ENCODE measurements at places on chromosomes 13 and 19.

DNA sequence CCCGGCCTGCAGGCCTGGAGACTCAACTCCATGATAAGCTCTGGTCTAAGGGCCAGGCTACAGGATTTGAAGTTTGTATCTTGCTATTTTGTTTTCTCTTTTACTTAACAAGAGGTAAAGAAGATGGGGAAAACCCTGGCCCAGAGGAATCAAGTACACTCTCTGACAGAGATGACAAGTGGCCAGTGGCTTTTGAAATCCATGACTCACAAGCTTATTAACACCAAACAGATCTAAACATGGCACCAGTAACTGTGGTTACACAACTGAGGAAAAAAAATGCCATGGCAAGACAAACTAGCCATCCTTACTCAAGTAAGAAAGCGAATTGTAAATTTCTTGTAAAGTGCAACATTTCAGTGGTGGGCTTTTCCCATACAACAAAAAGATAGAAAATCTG, 72.6 kb upstream of the SERTM1 start:
- no peak for DNase-seq

DNA sequence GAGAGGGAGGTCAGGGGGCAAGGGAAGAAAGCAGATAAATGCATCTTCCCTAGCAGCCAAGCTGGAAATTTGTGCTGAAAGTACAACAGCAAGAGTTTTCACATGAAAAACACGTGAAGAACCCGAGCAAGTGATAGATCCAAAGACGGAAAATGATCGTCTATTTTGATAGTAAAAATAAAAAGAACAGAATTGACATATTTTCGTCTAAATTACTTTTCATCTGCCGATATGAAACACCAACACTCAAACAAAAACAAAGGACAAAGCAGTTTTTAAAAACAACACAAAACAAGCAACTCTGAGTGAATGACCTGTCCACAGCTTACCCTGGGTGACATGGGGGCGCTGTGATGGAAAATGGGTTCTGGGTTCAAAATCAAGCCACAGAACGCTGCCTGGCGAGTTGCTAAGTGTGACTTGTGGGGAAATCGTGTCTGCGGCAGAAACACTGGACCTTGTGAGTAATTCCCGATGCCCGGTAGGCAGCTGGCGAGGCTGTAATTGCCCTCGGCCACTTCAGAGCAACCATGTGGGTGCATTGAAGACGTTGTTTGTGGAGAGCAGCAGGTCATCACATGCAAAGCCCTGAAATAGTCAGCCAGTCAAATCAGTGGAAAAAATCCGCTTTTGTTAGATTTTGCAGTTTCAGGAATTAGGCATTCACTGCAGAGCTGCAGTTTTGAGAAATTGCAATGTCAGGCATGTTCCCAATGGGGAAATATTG, 7.4 kb downstream of the SOX1 start:
- DNase-seq: no peak

- no peak for DNase-seq
Observed at GRCh38 chr13:46903748-46904147, 6.9 kb upstream of the HTR2A start.

DNA sequence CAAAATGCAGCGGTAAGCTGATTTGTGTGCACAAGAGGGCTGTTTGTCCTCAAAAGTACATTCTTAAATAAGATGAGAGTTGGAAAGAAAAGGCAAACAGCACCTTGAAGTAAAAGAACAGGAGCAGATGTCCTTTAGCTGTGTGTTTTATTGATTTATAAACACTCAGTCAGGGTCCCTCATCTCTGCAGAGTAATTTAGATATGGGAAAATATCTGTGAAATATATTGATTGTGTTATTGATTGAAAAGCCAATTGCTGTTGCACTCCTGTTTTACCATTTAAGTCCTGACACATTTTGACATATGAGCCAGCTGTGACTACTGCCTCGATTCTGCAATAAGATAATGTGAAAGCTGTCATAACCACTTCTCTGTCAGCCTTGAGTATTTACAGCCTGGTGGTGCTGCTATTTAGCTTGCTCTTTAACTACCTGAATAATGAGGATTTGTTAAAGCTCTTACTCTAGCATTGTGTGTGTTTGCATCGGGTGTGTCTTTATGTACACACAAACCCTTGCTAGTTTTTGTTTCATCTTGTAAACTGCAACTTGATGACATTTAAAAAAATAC, 550.1 kb downstream of the DACH1 start:
- no peak for DNase-seq

GRCh38 chr13:99979453-99980200, 2.0 kb upstream of the ZIC2 start:
- DNase-seq: no peak

DNA sequence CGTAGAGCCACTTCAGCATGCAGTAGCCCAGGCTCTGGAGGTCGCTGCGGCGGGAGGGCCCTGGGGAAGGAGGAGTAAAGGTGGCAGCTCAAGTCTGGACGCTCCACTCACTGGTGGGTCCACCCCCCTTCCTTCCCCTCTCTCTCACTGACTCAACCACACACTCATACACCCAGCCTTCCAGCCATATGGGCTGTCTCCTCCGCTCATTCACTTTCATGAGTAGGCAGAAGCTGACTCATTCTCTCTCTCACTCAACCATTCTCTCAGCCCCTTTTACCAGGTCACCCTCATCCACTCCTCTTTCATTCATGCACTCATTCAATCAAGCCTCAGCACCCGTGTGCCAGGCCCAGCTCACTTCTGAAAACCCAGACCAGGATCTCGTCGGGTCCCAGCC, 27.5 kb upstream of the SIGLEC11 start:
- DNase-seq: no peak

- DNase-seq: no peak
Observed at GRCh38 chr19:31146015-31146414, 203.2 kb downstream of the TSHZ3 start.

- no peak for DNase-seq
Observed at GRCh38 chr19:11054628-11055027, 34.6 kb upstream of the LDLR start.

DNA sequence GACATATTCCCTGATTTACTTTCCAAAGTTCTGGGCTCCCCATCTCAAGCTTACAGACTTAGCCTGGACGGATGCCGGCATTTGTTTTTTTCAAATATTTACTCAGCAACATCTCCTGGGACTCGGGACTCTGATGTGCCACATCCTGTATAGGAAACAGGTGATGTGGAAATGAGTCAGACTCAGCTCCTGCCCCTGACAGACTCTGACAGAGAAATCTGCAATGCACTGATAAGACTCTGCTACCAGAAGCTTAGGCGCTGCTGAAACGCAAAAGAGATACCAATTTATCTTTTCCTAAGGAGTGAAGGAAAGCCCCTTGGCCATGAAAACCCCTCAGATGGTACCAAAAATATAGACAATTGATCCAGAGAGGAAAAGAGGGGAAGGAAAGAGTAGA, 16.2 kb downstream of the LAIR2 start:
- no peak for DNase-seq

DNA sequence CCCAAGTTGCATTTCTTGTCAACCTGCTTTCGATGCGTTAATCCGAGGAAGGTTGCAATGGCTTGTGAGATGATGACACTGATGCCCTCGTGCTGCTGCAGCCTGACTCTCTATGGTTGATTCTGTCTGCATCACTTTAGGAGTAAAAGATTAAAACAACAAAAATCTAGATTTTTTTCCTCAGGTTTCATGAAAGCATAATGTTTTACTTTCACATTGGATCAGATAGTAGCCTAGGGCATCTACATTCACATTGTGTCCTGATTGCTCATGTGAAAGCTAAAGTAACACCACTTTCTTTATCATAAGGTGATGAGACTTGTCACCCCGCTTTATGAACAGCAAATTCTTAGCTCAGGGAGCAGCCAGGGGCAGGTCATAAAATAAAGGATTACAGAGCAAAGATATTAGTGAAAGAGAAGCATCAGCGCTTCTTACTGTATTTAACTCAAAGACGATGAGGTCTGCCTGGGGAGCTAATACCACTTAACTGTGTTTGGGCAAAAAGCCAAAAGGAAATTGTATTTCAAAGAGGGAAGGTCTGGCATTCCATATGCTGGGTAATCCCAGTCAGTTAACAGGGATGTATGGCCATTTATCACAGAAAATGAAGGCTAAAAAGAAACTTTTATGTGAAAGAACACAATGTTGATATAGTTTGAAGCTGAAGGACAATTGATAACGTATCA, 270.5 kb downstream of the GPC6 start:
- no peak for DNase-seq

DNA sequence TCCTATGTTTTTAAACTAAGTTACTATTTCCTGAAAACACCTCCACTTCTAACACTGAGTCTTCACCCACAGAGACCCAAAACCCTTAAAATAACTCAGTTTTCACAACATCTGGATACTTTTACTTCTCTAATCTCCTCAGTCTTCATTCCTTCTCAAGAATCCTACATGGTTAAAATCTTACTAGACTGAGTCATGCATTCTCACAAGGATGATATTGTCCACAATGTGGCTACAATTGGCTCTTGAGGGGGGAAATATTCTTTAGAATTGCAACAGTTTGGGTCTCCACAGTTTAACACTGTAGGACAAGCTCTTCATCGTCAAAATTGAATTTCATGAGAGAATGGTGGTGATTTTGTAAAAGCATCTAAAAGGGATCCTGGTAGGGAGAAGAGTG, 397.1 kb downstream of the SLITRK5 start:
- DNase-seq: no peak

GRCh38 chr13:98468361-98468760, 108.5 kb downstream of the STK24 start:
- DNase-seq: no peak

GRCh38 chr19:2478756-2479555, 3.0 kb downstream of the GADD45B start:
- peak; percentile 93 for DNase-seq

DNA sequence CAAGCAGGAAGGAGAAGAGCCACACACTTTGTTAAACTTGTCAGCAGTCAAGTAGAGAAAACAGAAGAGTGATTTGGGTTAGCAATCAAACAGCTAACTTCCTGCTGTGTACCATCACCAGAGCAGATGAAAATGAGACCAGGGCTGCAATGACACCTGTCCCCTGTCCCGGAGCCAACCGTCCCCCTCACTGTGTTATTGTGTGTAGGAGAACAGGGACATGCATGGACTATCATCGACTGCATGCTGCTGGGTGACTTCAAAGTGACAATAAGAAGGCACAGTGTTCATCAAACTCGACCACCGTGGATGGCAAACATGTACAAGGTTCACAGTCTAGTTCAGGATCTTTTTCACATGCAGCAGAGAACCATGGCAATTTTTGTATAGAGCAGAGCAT, 94.0 kb upstream of the SLC15A1 start:
- no peak for DNase-seq

- no peak for DNase-seq
Observed at GRCh38 chr19:6412447-6413091, 12.0 kb downstream of the KHSRP start.

DNA sequence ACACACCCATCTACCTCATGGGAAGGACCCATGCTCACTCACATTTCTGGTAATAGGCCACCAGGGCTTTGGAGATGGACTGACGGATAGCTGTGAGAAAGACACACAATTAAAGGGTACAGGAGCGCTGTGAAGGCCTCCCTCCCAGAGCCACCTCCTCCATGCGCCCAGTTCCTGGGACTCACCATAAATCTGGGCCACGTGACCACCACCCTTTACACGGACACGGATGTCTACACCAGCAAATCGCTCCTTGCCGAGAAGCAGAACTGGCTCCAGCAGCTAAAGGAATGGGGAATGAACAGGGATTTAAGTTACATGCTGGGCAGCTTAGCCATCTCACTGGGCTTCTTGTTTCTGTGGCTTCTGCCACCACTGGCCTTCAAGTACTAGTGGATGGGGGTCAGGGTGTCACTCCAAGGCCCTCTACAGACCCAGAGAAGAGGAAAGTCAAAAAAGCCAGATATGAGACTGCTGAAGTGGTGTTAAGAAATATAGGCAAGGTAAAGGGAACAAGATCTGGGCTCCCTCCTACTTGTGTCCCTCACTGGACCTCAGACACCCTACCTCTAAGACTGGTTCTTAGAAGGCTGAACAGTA, 2.2 kb downstream of the RPS16 start:
- no peak for DNase-seq

GRCh38 chr19:4267101-4267900, 11.8 kb upstream of the SHD start:
- peak; percentile 85 for DNase-seq

- DNase-seq: no peak
Observed at GRCh38 chr19:23263870-23264590, 13.8 kb upstream of the ZNF724 start.

DNA sequence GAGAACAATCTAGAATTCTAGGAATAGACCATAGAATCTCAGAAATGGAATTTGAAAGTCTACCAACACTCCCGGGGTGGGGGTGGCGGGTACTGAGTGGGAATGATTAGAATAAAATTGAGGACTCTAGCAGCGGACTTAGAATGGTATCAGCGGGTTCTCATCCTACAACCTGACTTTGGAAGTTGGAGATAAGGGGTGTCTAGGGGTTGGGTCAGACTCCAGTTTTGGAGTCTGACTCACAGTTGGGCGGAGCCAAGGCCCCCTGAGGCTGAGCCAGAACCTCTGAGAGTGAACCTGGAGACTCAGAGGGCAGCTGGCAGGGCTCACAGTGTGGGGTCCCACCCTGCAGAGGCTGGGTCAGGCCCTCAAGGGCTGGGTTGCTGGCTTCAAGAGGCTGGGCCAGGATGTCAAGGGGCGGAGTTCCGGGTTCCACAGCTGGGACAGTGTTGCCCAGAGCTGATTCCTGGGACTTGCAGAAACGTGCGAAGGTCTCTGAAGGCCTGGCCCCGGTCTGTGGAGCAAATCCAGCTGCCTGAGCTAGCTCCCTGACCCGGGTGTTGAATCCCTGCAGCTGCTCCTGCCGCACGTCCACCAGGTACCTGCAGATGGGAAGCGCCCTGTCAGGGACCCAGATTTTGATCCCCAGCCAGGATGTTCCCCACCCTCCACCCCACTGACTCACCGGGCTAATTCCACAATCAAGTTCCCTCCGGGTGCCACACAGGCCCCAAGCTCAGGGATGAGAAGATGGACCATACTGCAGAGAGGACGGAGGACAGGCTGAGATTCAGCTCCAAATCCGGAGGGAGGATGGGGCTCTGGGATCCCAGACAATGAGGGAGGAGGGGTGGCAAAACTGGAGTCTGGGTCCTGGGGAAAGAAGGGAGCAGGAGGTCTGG, 1.6 kb upstream of the TNNI3 start:
- no peak for DNase-seq

- no peak for DNase-seq
Observed at GRCh38 chr13:92739306-92739818, 487.2 kb upstream of the GPC6 start.

DNA sequence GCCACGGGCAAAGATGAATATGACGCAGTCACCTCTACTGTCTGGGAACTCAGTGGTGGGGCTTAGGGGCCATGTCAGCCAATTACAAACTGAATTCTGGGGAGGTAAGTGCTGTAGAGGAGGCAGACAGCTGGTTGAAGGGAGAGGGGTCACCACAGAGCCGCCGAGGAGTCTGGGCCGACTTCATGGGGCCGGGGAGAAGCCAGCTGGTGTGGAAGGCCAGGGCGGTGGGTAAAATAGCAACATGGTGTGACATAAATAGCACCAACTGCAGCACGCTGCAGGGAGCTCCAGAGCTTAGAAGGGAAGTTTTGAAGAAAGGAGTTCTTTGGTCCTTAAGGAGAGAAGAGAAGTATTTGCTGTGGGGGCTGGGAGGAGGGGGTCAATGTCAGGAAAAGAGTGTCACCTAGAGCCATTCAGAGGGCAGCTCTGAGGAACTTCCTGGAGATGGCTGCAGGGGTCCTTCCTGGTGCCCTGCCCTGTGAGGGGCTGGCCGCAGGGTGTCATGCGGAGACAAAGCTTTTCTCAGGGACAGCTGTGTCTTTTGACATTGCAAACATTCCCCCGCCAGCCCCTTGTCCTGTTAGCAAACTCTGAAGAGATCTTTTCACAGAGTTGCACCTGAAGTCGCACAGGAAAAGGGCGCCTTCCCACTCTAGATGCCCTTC, 6.4 kb downstream of the METTL21C start:
- no peak for DNase-seq

GRCh38 chr13:32041429-32041828, 9.9 kb downstream of the FRY start:
- DNase-seq: no peak

Measured in aorta (tissue), 5 donors.